ENCODE measurements at places on chromosomes 2 and 18. TPM values are rescaled to one million over a fixed set of nuclear protein-coding genes. Genes with fewer than 3 reads are reported as not detected.

The FEV gene
- not detected for total RNA-seq

GRCh38 chr2:45274250-45274926 is 265.1 kb upstream of the SIX2 start:
- DNase-seq: no peak

The XDH gene
- 0.54 TPM for total RNA-seq

GRCh38 chr18:46751882-46752281 is 5.0 kb downstream of the ST8SIA5 start:
- DNase-seq: no peak

- no peak for DNase-seq
These were observed 259.5 kb downstream of the GLI2 start for GRCh38 chr2:120995152-120995551.

GRCh38 chr2:224520064-224520463 is 65.1 kb downstream of the CUL3 start:
- DNase-seq: peak; percentile 10

GRCh38 chr2:190138032-190138431 is 75.5 kb upstream of the MSTN start:
- no peak for DNase-seq

GRCh38 chr18:65846107-65846506 is 95.3 kb downstream of the CDH7 start:
- no peak for DNase-seq

The GPR39 gene
- under 0.01 TPM for total RNA-seq

DNA sequence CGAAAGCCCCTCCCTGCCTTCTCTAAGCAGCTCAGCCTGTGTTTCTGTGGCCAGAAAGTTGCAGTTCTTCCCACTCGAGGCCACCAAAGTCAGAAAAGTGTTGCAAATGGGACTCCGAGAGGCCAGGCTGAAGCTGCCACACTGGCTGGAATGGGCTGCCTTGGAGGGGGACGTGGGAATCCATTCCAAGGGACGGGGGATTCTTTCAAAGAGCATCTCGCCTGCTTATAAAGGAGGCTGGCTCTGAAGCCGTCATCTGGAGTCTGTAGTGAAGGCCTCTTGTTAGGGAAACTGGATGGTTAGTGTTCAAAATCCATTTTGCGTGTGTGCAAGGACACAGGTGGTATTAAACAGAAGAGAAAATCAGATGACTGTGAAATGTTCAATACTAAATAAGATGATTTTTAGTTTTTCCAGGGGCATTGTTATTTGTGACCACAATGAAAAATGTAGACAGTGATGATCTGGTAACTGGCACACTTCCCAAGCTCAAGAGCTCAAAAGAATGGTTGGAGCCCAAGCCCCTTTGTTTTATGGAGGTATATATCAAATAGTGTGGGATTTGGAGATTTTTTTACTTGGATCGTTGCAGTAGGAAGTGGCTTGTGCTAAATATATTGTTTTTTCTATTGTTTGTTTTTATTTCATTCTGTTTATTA is 782 bp downstream of the FAM228B start:
- DNase-seq: no peak

- no peak for DNase-seq
These were observed 547.0 kb upstream of the ACVR2A start for GRCh38 chr2:147297820-147298219.

- DNase-seq: no peak
These were observed 230.7 kb downstream of the TMX3 start for GRCh38 chr18:68484241-68484640.

DNA sequence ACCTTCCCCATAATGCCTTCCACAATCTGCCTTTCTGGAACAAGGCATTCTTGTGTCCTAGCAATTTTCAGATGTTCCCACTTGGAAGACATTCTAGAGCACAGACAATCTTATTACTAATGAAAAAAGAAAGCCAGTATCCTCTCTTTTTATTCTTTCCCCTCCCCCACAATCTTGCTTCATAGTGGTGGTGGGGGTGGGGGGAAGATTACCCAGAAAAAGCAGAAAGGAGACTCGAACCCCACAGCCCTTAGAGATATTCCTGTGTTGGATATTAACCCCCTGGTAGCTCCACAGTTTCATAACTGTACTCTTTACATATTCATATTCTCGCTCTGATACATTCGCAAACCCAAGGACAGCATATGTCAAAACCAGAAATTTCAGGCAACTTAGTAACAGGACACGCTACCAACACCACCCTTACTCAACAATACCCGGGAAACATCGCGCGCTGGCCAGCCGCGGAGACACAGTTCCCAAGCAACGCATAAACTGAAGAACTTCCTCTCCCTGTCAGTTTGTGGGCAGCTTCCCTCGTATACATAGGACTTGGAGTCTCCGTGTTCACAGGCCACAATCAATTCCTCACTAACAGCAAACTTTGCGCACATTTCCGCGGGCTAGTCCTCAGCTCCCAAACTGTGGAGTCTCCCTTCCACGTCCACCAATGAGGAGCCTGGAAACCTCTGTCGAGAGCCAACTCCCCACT is 793 bp downstream of the NR4A2 start:
- DNase-seq: peak; percentile 80

DNA sequence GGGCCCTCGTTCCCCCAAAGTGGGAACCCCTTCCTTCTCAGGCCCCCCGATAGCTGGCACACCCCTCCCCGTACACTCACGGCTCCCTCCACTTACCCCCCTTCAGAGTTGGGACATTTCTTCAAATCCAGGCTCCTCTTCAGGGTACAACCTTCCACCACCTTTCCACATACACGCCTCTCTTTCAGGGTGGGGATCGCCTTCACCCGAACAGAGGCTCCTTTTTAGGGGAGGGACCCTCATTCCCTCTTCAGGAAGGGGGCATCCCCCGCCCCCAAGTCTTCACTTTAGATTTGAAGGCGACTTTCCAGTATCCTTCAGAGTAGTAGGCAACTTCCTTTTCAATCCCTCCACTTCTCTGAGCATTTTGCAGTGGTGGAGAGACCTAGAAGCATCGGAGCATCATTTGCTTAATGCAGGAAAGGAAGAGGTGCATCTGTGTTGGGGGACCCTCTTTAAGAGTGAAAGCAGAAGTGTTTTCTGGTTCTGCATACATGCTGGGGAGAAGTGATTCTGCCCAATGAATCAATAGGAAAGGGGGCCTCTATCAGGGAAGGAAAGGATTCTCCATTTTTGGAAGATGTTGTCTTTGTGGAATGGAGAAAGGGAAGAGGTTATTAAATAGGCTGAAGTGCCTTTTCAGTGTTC is 845 bp downstream of the EML4 start:
- DNase-seq: peak; percentile 13

The CSRNP3 gene
- under 0.01 TPM for total RNA-seq

DNA sequence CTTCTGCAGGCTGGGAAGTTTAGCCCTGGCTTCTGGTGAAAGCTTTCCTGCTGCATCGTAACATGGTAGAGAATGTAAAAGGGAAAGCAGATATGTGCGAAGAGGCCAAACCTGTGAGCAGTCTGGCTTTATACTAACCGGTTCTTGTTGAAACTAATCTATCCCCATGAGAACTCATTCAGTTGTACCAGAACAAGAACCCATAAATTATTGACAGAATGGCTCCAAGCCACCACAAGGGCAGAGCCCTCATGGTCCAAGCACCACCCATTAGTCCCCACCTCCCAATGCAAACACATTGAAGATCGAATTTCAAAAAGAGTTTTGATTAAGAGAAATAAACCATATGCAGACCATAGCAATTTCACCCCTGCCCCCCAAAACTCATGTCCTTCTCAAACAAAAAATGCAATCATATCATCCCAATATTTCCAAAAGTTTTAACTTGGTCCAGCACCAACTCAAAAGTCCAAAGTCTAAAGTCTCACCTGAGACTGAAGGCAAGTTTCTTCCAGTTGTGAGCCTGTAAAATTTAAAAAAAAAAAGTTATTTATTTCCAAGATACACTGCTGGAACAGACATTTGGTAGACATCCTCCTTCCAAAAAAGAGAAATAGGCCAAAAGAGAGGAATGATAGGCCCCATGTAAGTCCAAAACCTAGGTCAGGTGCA is 318.9 kb downstream of the CNTNAP5 start:
- DNase-seq: no peak

GRCh38 chr2:171798156-171798820 is 95.8 kb downstream of the SLC25A12 start:
- no peak for DNase-seq

The PLA2R1 gene
- 2.4 TPM for total RNA-seq

GRCh38 chr18:56096861-56097260 is 508.9 kb upstream of the TCF4 start:
- DNase-seq: no peak

The PDK1 gene
- total RNA-seq: 9.2 TPM

DNA sequence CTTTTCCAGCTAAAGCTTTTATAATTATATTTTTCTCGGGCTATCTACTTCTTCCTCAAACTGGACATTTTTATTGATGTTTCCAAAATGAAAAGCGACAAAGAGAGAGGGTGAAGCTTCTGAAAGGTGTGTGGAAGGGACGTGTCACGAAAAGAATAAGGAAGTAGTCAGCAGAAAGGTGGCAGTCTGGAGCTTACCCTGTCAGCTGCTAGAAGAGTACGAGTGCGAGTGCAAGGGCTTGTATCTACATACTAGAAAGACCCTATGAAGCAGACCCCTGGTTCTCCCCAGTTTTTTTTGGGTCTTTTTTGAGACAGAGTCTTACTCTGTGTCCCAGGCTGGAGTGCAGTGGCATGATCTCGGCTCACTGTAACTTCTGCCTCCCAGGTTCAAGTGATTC is 14.6 kb downstream of the FHL2 start:
- no peak for DNase-seq

DNA sequence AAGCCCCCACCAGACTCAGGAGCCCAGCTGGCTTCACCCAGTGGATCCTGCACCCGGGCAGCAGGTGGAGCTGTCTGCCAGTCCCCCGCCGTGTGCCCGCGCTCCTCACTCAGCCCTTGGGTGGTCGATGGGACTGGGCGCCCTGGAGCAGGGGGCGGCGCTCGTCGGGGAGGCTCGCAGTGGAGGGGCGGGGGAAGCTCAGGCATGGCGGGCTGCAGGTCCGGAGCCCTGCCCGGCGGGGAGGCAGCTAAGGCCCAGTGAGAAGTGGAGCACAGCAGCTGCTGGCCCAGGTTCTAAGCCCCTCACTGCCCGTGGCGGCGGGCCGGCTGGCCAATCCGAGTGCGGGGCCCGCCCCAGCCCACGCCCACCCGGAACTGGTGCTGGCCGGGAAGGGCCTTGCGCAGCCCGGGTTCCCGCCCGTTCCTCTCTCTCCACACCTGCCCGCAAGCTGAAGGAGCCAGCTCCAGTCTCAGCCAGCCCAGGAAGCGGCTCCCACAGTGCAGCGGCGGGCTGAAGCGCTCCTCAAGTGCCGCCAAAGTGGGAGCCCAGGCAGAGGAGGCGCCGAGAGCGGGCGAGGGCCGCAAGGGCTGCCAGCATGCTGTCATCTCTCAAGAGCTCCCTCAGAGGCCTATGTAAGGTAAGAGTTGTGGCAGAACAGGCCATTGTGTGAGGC is 1307.8 kb upstream of the TMEFF2 start:
- DNase-seq: no peak

The CERKL gene
- under 0.01 TPM for total RNA-seq

- no peak for DNase-seq
These were observed 780.2 kb upstream of the FSHR start for GRCh38 chr2:49934481-49934880.

- DNase-seq: no peak
These were observed 7.7 kb downstream of the RNF149 start for GRCh38 chr2:101300836-101301235.

The NOSTRIN gene
- total RNA-seq: 0.27 TPM

- no peak for DNase-seq
These were observed 1.3 kb upstream of the LYPD1 start for GRCh38 chr2:132671151-132671835.

The NT5DC4 gene
- not detected for total RNA-seq

The MOGAT1 gene
- total RNA-seq: not detected
